Activated T-helper 17 cell treated with anti-CD3 and anti-CD28 coated beads, Interleukin-2, amount 50 U/mL, for 72 hours (primary cell): ENCODE measurements at places on chromosomes 3 and 15.

- ATAC-seq, result no peak
Measured at GRCh38 chr15:79964232-79964805, 6.7 kb downstream of the BCL2A1 start.

DNA sequence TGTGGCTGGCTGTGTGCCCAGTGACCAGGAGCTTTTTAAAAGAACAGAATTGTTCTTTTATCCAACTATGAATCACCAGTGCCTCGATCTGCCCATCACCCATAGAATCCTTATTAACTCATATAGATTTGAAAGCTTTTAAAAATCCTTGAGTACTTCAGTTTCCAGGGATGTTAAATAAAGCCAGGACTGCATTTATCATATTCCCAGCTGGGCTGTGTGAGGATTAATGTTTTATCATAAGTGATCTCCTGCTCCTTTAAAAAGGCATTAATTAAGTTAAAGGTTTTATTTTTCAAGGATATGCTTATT is 234.0 kb downstream of the MYRIP start:
- ATAC-seq, result no peak

DNA sequence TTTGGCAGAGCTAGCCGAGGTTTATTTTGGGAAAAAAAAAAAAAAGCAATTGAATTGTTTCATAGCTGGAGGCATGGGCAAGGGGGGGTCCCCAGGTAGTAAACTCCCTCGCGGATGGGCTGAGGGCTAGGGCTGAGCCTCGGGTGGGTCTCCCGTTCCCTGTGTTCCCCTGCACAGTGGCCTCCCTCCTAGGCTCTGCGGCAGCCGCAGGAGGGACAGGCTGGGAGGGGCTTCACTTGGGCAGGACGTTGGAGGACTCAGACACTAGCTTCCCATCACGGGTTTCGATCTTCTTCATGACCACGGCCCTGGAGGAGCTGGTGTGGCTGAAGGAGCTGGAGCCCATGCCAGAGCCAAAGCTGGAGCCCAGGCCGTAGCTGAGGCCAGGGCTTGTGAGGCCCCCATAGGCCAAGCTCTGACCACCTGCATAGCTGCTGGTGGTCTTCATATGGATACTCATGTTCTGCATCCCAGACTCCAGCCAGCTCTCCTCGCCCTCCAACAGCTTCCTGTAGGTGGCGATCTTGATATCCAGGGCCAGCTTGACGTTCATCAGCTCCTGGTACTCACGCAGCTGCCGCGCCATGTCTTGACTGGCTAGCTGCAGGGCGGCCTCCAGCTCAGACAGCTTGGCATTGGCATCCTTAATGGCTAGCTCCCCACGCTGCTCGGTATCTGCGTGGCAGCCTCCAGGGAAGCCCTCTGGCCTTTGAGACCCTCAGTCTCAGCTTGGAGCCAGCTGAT is 64.0 kb upstream of the CDAN1 start:
- ATAC-seq, result no peak

GRCh38 chr15:56205061-56205876 is 38.4 kb downstream of the RFX7 start:
- ATAC-seq, result no peak

GRCh38 chr3:46442576-46443530 is 21.9 kb downstream of the LTF start:
- ATAC-seq, result no peak

- no peak for ATAC-seq
Measured at GRCh38 chr3:188827576-188827975, 344.2 kb upstream of the TPRG1 start.

DNA sequence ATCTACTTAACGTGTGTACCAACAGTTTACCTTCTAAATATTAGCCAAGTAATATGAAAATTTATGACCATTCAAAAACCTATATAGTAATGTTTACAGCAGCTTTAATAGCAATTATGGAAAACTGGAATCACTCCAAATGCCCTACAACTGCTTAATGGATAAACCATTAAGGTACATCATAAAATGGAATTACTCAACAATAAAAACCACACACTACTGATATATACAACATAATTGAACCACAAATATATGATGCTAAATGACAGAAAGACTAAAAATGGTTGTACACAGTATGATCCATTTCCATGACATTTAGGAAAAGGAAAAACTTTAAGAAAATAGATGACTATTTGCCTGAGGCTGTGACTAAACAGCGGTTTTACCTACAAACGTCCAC is 467.1 kb upstream of the EPHA6 start:
- ATAC-seq, result no peak

GRCh38 chr15:40412095-40412759 is 6.6 kb downstream of the IVD start:
- no peak for ATAC-seq

- ATAC-seq, result peak; percentile 12
Measured at GRCh38 chr15:74826364-74826819, at the start of gene CPLX3. CPLX3 (plus strand) TSS chr15:74826627; CDS start chr15:74826704, 77 bp downstream.

- ATAC-seq, result no peak
Measured at GRCh38 chr3:173238091-173238490, 97.1 kb upstream of the SPATA16 start.

- no peak for ATAC-seq
Measured at GRCh38 chr15:71091601-71092000, 23.7 kb upstream of the THSD4 start.

GRCh38 chr3:38601956-38602550 is 47.4 kb downstream of the SCN5A start:
- ATAC-seq, result no peak

- ATAC-seq, result no peak
Measured at GRCh38 chr3:72319194-72320094, 528.8 kb downstream of the SHQ1 start.

- ATAC-seq, result no peak
Measured at GRCh38 chr15:51869060-51869421, 39.6 kb downstream of the TMOD3 start.

GRCh38 chr15:74399100-74399499 is 31.7 kb upstream of the CYP11A1 start:
- ATAC-seq, result no peak

DNA sequence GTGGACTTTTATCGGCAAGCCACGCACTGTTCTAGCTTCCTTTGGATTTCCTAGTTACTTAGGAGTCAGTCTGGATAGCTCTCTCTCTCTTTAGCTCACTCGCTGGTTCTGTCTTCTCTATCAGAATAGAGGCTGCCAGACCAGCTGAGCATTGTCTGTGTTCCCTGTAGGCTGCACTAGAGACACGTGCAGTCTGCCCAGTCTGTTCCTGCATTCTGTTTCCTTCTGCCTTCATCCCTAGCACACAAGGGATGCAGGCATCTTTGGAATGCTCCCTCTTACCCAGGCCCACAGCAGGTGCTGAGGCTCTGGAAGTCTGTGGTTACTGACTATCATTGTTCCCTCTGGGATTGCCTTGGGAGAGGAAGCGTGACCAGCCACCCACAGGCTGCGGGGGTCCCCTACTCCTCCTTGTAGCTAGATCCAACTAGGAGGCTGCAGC is 322.8 kb downstream of the ZNF621 start:
- ATAC-seq, result no peak

GRCh38 chr3:147119989-147120388 is 286.4 kb downstream of the ZIC4 start:
- ATAC-seq, result no peak

- no peak for ATAC-seq
Measured at GRCh38 chr15:81113204-81113657, 20.8 kb upstream of the CFAP161 start.

DNA sequence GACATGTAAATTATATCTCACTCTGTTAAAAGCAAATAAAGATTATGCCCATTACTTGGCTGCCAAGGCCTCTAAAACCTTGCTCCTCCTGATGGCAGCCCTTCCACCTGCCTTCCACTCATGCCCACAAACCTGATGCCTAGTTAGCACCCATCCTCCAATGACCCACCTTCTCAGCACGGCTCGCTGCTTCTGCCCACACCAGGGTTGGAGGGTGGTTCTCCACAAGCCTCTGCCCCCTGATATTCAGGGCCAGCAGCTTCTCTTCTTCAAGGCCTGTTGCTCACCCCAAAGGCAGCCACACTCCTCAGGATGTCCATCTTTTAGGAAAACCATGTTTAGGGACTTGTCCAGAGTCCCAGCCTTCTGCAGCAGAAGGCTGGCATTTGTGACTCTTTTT is 263.4 kb upstream of the TLE3 start:
- no peak for ATAC-seq

DNA sequence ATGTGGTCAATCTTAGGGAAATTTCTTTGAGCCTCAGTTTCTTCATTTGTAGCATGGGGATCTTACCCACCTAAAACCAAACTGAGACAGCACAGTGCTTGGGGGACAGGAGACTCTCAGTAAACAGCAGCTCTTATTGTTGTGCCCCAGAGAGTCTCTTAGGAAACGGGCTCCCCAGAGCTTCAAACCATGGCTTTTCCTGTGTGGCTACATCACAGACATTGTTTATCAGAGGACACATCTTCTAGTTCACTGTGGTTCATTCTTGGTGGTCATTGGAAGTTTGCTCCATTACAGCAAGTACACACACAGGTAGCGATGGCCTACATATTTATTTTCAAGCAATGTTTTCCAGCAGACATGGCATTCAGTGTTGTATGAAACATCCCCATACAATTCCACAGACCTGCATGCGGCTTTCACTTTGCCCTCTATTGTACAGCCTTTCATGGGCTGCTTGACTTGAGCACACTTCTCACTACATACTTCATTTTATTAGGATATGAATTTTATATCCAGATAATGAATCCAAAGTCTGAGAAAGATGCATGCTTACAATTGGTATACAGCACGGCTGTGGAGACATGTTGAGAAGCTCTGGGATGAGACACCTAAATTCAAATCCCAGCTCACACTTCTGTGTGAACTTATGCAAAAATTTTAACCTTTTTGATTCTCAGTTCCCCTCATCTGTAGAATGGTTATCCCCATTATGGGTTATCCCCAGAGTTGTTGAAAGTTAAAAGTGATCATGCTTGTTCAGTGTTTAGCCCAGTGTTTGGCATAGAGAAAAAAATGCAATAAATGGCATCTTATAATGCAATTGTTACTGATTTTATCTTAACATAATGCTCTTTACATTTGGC is 84.8 kb upstream of the ICE2 start:
- peak; percentile 71 for ATAC-seq

- ATAC-seq, result no peak
Measured at GRCh38 chr3:42476225-42477125, 26.0 kb upstream of the VIPR1 start.

- peak; percentile 96 for ATAC-seq
Measured at GRCh38 chr3:101950510-101950909, 101.2 kb downstream of the NFKBIZ start.

DNA sequence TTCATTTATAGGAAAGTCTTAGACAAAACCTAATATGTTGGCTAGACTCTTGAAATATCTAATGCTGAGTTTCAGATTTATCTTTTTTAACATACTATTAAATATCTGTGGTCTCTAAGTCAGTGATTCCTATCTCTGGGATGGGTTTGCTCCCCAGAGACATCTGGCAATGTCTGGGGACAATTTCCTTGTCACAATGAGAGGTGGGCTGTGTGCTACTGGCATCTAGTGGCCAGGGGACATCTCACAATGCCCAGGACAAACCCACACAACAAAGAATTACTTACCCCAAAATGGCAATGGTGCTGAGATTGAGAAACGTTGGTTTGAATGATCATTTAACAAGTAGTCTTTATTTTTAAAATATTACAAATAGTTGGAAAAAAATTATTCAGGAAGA is 602.1 kb downstream of the MAGI1 start:
- ATAC-seq, result no peak

DNA sequence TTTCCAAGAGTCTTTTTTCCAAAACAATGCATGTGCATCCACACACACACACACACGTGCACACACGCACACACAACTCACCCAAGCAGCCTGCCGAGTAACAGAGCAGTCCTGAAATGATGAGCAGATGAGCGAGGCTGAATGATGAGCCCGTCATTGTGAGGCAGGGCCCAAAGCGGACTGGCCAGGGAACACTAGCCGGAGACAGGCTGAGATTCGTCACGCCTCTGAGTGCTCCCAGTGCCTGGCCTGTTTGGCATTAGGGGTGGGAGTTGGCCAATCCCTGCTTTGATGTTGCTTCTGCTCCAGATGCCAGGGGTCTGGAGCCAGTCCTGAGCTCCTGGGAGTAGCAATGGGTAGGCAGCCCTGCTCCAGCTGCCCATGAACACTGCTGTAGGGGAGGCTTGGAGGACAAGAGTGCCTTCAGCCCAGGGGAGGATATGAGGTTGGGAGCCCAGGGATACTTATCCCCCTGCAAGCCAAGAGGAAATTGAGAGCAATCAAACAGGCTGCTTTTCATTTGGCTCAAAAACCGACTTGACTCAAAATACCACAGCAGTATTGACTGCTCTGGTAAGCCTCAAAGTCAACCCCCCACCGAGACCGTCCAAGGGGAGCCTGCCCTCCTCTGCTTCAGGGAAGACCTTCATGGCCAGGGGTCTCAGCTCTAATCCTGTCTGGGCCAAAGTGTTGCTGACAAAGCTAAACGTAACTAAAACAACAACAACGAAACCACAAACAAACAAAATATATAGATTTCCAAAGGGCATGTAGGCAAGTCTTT is 22.9 kb downstream of the COLQ start:
- ATAC-seq, result no peak

DNA sequence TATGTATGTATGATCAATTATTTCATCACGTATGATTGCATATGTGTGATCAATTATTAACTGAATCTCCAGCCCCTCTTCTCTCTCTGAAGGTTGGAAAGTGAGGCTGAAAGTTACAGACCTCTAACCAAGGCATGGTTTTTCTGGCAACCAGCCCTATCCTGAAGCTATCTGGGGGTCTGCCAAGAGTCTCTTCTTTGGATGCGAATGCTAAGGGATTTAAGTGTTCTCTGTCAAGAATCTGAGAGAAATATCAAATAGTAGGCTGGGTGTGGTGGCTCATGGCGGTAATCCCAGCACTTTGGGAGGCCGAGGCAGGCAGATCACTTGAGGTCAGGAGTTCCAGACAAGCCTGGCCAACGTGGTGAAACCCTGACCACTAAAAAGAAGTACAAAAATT is 8.1 kb downstream of the NKTR start:
- no peak for ATAC-seq

DNA sequence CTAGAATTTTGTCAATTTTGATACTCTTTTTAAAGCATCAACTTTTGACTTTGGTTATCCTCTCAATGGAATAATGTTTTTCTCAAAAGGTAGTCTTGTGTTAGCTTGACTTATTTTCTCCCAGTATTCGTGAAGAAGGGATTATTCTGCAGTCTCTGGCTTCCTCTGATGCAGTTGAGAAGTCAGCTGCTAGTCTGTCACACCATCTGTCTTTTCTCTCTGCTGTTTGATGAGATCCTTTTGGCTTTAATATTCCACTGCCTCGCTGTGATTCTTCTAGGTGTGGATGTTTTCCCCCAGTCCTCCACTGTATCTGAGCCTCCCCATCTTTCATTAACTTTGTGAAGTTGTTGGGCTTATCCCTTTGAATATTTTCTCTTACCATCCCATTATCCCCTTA is 141.0 kb downstream of the WDR72 start:
- no peak for ATAC-seq
